ENCODE measurements at places on chromosomes 5 and 9.

GRCh38 chr9:6132650-6133049 lies 83.0 kb upstream of the IL33 start:
- DNase-seq, result no peak

DNA sequence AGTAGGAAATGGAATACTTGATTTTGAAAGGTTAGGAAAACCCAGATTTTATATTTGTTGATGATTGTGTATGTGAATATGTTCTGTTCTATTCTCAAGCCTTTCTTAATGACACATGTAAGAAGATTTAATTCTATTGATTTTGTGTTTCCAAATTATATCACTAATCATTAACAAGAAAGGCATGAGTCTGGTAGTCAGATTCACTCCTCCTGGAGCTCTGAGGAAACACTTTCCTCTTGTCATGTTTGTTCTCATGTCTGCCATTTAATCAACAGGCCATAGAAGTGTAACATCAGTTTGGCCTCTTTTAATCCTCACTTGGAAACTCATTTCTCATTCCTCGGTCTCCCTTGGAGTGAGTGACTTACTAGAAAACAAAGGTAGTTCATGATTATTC lies 40.6 kb upstream of the F2R start:
- DNase-seq, result no peak

GRCh38 chr5:67149951-67150523 lies 46.6 kb downstream of the CD180 start:
- DNase-seq, result no peak

GRCh38 chr9:22108581-22109370 lies 99.7 kb upstream of the CDKN2B start:
- DNase-seq, result peak; percentile 62

DNA sequence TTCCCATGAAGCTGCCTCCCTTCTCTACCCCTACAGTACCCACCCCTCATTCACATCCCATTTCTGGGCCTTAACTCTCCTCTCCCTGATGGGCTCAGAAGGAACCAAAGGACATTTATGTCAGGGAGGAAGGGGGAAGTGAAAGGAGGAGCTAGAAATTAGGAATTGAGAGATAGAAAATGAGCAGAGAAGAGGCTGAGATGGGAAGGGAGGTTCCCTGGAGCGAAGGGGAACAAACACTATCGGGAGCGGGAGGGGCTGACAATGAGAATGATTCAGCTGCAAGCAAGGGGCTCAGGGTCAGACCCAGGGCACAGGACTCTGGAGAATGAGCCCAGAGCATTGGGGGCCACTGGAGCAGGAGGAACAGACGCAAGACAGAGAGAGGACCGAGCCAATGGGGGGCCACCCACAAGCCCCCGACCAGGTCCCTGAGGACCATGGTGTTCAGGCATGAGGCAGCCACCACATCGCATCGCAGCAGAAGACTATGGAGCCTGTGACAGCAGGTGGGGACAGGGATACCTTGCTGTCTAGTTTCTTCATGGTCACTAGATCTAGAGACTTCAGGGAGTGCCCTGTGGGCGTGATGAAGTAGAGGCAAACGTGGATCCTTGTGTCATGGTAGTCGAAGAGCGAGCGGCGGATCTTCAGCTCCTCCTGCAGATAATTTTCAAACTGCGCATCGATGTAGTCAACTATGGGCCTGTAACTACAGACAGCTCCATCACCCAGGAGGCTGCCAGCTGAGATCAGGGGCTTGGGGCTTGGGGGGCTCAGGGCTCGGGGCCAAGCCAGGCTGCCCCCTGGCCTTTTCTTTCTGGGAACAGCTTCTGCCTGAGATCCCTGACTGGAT lies 13.6 kb downstream of the SEPTIN8 start:
- no peak for DNase-seq

DNA sequence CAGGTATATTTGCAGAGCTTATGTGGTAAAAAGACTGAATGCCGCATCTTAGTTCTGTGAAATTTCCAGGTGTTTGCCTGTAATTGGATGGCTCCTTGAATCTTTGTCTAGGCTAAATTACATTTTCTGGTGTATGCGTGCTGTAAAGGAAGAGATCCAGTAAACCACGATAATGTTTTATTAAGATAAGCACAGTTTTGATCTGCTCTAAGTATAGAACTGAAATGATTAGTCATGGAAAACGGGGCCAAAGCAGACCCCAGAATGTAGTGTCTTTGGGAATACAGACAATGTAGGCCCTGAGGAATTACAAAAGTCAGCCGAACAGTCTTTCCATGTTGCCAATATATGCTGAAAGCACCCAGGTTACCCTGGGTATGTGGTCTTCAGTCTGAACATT lies 257.3 kb downstream of the FANCC start:
- DNase-seq, result no peak
